ENCODE measurements at places on chromosomes 5 and 9.
A peak's percentile ranks its signal among the peaks of the same experiment; 100 is the strongest.

DNA sequence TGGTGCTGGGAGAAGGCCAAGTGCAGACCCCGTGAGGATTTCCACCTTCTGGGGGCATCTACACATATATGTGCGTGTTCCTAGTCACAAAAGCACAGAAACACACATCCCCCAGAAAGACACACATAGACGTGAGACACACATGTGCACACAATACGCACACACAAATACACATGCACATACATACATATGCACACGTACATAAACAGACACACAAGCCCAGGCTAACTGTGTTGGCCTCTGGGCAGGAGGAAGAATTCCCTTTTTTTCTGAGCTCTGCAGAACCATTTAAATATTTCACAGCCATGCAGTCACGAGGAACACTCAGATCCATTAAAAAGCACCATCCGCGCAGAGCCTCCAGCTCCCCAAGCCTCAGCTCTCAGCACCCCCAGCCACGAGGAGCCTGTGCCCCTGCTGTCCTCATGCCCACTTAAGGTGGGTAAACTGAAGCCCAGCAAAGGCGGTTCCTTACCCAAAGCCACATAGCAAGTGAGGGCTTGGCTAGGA, 5.3 kb downstream of the NINJ1 start:
- no peak for DNase-seq

GRCh38 chr5:159098603-159099436, 896 bp downstream of the EBF1 start:
- peak; percentile 28 for DNase-seq

- DNase-seq, result no peak
Observed at GRCh38 chr9:34151398-34151797, 24.9 kb upstream of the DCAF12 start.

GRCh38 chr9:38171926-38172325, 102.9 kb upstream of the SHB start:
- no peak for DNase-seq

DNA sequence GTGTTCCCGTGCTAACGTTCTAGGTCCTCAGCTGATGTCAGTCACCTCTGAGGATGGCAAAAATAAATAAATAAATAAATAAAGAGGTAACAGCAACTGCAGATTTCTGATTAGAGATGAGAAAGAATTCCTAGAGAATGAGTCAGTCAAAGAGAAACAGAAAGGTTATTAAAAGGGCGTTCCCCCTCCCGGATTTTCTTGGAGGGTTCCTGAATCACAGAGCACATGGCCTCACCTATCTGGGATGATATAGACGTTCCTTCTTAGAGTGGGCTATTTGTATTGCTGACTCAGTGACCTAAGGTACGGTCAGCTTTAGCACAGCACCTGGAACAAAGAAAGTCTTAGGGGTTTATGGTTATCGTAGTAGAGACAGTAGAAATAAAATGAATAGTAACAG, 30.6 kb downstream of the HTR4 start:
- peak; percentile 9 for DNase-seq

DNA sequence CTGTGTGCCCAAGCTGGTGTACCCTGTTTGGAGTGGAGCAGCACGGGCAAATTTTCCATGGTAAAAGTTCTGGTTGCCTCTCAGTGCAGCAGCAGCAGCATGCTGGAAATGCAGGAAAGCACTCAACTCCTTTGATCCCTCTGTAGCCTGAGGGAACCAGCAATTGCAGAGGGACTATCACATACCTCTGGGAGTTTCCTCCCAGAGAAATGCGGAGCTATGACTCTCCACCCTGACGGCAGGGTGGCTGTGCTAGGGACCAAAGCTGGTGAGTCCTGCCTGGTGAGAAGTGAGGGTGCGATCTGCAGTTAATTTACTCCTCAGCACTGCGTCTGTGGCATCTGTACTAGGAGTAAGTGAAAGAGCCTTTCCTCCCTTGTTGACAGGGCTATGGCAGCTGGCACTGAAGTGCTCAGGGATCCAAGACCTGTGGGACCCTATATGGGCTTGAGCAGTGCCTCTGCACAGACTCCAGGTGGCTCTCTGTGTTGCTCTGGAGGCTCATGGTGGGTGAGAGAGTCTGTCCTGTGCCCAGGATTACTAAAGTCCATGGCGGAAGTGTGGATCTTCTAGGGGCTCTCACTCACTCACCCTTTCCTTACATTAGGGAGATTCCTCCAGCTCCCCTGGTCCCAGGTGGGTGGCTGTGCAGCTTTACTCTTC, 601.2 kb upstream of the TYRP1 start:
- no peak for DNase-seq

DNA sequence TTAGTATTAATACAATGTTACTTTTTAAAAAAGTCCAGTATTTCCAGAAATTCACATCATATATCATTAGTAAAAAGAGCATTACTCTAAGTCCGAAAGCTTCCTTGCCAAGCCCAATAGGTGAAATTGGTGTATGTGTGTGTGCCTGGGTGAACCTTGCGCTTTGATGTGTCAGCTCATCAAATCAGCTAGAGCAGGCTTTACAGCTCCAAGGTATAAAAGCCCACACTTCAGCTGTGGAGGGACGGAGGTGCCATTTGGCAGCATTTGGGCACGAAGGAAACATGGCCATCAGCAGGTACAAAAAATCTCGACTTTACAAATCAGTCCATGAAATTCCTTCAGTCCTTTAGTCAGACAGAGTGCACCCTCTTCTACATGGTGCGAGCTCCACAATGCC, 76.5 kb upstream of the IL7R start:
- no peak for DNase-seq

GRCh38 chr5:62717301-62717933, 138.8 kb downstream of the LRRC70 start:
- DNase-seq, result no peak

- no peak for DNase-seq
Observed at GRCh38 chr5:21058289-21058688, 1070.3 kb upstream of the CDH18 start.

DNA sequence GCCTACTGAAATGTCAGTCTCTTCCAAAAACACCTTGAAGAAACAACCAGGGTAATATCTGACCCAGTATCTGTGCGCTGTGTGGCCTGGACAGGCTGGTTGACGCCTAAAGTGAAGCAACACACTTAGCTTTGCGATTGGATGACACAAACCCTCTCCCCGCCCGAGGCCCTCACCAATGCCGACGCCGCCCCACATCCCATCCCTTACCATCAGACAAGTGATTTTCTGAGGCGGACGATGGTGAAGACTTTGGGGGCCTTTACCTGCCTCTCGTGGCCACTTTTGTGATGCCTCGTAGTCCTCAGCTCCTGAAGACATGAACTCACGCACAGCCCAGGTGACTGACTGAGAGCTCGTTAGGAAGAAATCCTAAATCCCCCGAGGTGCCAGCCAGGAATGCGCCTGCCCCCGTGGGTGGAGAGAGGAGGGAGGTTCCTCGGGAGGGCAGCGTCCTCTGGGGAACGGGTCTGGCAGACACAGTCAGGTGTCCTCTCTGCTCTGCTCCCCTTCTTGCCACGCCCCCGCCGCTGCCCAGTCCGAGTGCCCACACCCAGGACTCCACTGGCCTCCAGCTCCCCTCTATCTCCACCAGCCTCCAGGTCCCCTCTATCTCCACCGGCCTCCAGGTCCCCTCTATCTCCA, 31.0 kb upstream of the RXRA start:
- DNase-seq, result no peak

- DNase-seq, result peak; percentile 72
Observed at GRCh38 chr5:137078171-137078665, 420.9 kb downstream of the SPOCK1 start.

- DNase-seq, result peak; percentile 56
Observed at GRCh38 chr5:147098233-147098790, 136.5 kb upstream of the STK32A start.

DNA sequence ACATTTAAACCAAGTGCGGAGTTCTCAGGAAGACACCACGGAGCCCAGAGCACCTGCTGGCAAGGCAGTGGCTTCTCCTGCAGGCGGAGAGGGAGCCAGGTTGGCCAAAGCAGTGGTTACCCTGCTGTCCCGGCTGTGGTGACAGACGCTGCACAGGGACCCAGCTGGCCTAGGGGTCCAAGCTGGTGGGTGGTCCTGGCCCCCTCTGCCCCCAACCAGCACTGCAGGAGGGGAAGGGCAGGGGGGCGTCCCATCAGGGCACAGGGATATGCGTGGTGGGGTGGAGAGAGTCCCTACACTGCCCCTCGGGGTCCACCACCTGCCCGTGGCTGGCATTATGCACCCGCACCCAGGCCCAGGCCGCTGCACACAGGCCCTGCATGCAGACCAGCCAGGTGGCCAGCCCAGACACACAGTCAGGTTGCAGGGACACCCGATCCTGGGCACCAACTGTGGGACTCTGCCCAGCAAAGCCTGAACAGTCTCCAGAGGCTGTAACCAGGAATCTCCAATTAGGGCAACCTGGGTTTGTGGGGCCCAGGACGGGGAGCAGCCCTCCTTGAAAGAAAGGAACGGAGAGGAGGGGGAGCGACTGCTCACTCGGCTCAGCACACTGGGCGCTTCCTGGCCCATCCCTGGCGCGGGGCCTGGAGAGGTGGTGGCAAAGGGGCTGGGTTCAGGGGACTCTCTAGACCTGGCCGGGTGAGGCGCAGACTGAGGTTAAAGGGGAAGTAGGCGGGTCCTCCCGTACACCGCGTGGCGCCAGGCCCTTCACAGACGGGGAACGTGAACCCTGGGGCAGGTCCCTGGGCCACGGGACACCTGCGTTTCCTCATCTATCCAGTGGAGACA, 46.3 kb downstream of the NACC2 start:
- DNase-seq, result no peak

GRCh38 chr9:126283799-126284465, 42.7 kb upstream of the MVB12B start:
- no peak for DNase-seq

DNA sequence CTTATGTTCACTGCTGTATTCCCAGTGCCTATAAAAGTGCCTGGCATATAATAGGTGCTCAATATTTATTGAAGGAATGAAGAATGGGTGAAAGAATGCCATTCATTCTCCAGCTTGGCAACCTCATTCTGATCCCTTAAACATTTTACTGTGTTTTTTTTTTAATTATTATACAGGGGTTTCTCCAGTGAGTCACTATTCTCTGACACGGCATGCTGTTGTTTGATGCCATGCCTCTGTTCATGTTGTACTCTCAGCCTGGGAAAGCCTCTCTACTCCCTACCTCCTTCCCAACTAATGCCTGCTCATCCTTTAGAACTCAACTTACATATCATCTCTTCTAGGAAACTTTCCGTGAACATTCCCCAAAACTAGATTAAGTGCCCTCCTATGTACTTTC, 70.2 kb upstream of the PHF24 start:
- no peak for DNase-seq

DNA sequence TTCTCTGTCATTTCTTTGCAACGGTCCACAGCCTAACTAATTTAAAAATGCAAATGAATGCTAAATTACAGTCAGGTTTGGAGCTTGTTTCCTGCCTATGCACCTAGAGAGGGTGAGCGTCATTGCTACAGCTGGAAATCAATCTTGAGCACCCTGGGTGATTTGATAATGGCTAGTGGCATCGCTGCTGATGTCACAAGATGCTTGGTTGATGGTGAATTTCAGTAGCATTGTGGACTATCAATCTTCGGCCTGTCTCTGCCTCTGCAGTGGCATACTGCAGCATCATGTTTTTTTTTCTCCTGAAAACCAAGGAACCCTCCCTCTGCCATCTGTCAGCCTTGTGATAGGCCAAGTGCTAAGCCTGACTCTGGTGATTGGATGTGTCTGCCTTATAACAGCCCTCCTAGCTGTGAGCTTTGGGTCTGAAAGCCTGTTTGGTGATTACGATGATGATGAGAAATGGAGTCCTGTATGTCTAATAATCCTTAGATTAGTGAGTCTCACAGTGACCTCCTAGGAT, 75.3 kb downstream of the NMUR2 start:
- DNase-seq, result no peak

DNA sequence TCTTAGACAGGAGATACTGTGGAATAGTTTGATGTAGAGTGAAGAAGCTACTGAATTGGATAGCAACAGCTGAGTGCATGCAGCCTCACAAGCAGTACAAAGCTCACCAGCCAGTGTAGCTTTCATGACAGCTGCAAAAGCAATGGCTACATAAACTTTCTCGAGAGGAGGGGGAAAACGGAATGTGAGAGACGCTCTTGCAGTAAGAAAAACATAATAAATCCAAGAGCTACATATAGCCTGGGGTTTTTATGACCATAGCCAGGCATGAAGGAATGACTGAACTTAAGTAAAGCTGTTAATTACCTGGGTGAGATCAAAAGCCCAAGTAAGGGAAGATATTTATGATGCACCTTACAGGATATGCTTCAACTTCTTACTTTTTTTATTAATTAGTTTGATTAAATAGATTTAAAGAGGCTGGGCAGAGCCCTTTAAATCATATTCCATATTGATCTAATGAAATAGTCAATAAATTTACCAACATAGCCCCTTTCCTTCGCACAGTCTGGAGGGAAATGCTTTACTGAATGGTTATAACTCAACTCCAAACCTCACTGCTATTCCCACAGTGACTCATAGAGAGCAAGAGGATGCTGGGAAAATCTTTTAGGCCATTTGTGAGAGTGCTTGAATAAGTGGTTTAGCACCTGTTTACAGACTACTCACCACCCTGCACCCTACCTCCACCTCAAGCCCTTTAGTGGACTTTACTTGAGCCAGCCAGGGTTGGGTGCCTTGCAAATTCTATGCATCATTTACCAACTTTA, 407.2 kb upstream of the CLINT1 start:
- no peak for DNase-seq

DNA sequence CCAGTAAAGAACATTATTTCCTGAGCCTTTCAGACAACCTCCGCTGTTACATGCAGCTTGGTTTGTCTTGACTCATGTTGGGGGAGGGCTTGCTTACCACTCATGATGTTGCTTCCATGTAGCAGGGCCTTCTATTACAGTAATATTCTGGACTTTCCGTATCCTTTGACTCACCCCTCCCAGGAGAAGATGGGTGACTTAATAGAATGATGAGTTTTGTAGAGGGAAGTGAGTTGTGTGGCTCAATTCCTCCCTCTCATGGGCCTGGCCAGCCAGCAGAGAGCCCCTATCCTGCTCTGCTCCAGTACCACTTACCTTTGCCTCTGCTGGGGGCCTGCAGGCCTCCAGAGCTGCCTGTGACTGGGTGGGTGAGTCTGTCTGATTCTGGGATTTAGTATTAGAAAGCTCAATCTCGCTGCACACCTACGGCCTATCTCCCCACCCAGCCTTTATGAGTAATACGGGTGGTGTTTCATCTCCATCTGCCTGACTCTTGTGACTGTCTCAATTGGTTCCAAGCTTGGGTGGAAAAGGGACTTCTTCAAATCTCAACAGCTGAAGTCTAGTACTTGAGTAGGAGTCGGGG, 52.6 kb upstream of the KLF9 start:
- no peak for DNase-seq

- no peak for DNase-seq
Observed at GRCh38 chr5:135313946-135314345, 85.1 kb downstream of the MACROH2A1 start.

DNA sequence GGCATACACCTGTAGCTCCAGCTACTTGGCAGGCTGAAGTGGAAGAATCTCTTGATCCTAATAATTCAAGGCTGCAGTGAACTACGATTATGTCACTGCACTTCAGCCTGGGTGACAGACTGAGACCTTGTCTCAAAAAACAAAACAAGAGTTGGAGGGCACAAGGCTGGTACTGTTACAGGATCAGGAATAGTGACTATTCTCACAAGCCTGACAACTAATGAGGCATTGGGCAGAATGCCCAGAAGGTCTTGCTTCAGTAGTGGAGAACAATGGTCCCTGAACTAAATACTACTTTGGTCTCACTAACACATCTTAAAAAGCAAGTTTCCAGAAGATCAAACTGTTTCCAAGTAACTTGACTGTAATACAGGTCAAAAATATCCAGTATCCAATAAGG, 182.9 kb upstream of the RFX3 start:
- peak; percentile 16 for DNase-seq

- no peak for DNase-seq
Observed at GRCh38 chr5:59564895-59565294, 328.6 kb downstream of the PDE4D start.
